Activated CD8-positive, alpha-beta memory T cell treated with anti-CD3 and anti-CD28 coated beads for 48 hours (primary cell): ENCODE measurements at places on chromosomes 3 and 15.

GRCh38 chr3:185215873-185216606 is 37.8 kb downstream of the EHHADH start:
- no peak for DNase-seq

GRCh38 chr3:133992381-133992780 is 37.3 kb downstream of the SLCO2A1 start:
- no peak for DNase-seq

DNA sequence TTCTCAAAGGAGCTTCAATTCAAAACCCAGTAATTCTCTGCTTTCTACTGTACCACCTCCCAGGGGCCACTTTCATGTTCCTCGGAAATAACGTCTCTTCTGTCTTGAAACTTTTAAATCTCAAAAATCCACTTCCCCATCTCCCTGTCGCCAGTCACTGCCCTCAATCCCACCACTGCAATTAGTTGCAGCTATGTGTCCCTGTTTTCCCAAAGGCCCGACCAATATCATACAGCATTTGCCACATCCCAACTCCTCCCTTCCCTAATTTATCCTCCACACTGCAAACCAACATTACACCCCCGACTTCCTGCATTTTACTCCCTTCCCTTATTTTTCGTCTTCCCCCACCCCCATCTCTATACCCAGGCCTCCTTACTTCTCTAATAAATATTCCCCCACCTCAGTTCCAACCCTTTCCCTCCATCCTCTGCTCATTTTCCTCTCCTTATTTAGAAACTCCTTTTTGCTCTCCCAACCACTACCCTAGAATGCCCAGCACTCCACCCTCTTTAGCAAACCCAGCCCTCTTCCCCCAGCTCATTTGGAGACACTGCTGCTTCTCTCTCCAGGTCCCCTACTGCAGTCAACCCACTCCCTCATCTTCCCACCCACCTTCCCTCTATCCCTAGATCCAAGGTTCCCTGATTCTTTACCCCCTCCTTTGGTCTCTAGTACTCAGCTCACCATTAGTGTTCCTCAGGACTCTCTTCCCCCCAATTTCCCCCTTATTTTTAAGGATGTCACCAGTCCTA is 1.1 kb downstream of the NPTN start:
- DNase-seq: no peak

DNA sequence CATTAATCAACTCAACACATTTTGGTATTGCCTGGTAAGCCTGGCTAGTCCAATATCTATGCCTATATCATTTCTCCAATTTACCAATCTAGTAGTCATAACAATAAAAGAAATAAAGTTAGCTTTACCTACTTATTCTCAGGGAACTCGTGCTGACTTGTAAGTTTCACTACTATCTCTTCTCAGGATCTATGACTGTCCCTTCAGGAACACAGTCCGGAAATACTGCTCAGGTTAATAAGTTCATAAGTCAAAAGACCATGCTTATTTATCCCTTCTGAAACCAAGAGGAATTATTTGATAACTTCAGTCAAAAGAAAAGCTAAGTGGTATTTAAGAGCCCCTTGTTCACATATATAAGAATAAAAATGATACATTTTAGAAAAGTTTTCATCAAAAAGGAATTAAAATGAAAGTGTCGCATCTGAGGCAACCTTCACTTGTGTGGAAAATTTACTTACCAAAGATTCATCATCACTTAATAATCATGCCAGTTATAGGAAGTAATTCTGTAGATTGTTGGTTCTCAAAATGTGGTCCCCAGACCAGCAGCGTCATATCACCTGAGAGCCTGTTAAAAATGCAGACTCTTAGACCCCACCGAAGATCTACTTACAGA is 15.5 kb upstream of the THRB start:
- no peak for DNase-seq
